Right ventricle myocardium inferior (tissue), 1 donor: ENCODE measurements at places on chromosomes 3 and 15. TPM values are rescaled to one million over a fixed set of nuclear protein-coding genes. Genes with fewer than 3 reads are reported as not detected.

DNA sequence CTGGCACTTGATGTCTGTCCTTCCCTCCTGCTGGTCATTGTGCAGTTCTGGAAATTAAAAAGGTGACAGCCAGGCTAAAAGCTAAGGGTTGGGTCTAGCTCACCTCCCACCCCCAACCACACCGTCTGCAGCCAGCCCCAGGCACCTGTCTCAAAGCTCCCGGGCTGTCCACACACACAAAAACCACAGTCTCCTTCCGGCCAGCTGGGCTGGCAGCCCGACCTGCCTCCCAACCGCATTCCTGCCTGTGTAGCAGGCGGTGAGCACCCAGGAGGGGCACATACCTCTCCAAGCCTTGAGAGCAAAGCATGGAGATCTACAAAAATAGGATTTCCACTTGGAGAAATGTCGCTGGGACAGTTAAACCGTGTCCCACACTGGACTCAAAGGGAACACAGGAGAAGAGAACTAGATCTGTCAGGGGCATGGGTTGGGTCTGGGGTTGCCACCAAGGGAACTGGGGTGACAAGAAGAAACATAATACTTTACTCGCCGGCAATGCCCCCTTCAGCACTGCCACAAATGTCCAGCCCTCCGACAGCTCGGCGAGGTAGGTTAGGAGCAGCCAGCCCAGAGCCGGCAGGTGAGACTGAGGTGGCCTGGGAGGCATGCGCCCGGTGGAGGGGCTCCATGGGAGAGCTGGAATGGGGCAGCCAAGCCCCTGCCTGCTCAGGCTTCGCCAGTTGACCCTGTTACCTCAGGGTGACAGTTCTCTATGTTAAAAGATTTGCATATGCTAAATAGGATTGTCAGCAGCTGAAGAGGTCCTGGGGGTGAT, 52.2 kb downstream of the EXOG start:
- no peak for DNase-seq

GRCh38 chr3:61908382-61908781, 347.0 kb downstream of the PTPRG start:
- DNase-seq, result no peak

DNA sequence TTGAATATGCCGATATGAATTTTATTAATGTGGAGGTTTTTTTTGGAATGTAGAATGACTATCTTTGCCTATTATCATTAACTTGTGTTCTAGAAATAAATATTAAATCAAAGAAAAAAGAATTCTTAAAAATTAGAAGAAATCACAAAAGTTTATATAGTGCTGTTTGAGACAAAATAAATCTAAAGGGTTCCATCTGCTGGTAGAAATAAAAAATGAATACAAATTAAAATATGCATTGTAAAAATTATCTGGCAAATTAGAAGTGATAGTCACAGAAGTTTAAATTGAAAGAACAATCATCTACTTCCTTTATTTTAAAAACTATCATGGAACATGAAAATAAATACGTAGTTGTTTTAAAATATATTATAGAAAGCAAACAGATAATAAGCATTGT, 22.7 kb upstream of the ZBTB20 start:
- DNase-seq, result no peak

DNA sequence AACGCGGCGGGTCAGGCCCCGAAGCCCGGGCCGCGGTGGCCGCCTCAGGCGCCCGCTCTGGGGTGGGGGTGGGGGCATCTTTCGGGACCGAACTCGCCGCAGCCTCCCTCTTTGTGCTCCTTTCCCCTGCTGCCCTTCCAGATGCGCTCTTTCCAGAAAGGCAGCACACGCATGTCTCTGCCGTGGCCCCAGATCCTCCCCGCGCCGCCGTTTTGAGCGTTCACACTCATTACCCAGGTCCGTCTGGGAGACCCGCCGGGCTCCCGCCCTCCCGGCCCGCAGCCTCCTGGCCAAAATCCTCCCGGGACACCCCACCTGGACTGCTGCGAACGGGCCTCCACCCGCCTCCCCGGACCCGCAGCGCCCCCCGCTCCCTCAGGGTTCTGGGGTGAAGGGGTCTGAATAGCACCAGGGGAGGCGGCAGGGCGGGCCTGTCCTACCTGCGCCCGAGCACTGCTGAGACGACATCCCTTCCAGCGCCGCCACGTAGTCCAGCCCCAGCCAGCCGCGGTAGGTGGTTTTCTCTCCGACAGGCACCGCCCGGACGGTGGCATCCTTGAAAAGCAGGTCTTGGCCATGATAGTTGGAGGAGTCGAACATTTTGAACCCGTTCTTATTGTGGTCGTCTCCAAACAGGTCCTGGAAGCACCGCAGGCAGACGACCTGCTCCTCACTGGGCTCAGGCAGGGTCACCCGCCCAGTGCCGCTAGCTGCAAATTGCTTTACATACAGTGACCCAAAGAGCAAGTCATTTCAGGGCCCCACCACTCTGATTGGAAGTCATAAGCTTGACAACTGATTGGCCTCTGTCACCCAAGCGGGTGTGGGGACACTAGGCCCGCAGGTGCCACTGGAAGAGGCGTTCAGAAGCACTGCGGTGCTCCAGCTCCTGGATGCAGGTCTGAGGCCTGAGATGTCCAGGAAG, 25.9 kb downstream of the MELTF start:
- no peak for DNase-seq

DNA sequence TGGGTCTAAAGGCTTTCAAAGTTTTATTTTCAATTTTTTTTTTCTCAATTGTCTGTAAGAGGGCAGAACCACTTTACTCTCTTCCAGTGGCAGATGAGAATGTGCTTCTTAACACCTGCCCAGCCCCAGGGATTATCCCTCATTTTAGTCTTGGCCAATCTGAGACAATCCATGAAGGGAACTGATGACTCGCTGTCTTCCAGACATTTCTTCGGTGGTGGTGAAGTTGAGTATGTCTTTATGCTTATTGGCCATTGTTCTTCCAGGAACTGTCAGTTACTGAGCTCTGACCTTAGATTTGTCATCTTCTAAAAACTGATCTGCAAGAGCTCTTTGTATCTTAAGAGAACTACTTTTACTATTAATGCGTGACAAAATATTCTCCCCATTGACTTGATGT, 139.5 kb downstream of the TJP1 start:
- DNase-seq, result no peak

DNA sequence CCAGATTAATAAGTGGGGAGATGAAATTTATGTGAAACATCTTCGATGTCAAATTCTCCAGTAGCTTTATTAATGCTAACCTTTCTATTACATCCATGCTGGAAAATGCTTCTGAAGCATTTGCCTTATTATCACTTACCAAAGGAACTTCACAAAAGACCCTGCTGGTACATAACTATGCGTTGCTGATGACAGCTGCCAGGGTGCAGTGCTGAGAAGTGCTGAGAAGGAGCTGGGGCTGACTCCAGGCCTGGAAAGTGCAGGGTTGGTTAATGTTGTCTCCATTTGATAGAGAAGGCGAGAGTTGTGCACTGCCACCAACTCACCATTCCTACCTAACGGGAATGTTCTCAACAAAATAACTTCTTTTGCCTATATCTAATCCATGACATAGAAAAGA, 736.0 kb upstream of the NR2F2 start:
- DNase-seq, result no peak

DNA sequence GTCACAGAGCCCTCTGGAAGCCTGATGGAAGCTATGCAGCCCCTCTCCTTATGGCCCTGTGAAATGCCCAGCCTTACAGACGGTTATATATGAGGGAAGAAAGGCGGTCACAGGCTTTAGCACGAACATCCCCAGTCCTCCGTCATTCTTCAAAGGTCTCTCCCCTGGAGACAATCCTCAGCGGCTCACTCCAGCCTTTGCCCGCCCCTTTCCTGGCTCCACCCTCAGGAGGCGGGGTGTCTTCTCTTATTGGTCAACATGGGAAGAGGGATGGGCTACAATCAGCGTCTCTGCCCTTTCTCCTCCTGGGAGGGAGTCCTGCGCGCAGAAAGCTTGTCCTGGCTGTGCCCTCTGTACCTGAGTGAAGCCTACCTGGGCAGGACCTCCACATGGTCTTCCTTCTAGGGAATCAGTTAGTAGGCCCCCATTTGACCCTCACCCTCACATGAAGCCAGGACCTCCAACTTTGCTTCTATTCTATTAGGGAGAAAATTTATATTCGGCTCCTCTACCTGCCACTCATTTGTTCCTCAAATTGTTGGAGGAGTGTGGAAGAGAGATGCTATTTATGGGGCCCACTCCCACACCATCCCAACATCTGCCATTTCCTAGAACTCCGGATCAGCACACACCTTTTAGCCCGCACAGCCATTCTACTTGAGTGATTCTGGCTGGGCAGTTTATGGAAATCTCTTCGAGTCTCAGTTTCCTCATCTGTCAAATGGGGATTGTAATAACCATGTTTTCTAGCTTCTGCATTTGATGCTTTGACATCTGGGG, 112.9 kb upstream of the SLC6A11 start:
- DNase-seq, result no peak

GRCh38 chr3:25748189-25748588, 35.1 kb downstream of the NGLY1 start:
- no peak for DNase-seq

DNA sequence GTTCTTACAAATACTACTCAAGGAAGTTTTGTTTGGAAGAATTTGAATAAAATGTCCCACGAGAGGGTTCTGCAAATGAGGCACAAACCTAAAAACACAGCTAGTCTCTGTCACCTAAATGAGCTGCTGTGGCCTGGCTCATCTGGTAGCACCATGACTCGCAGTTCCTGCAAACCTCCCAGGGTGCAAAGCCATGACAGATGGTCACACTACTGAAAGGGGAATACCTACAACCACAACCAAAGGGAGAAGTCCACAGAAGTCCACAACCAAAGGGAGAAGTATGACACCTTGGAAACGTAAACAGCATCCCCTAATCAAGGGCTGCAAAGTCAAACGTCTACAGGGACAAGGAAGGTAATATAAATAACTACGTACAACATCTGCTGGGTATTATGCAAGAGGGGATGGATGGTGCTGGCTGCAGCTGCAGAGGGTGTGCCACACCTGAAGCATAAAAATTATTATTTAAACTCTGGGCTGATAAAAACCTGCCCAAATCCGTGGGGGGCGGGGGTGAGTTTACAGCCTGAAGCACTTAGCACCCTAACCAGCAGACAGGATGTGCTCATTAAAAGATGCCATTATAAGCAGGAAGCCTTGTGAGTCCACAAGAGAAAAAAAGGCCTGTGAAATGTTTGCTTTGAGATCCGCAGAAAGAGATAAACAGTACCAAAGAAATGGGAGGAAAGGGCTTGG, 184.0 kb downstream of the MAGI1 start:
- DNase-seq, result no peak

DNA sequence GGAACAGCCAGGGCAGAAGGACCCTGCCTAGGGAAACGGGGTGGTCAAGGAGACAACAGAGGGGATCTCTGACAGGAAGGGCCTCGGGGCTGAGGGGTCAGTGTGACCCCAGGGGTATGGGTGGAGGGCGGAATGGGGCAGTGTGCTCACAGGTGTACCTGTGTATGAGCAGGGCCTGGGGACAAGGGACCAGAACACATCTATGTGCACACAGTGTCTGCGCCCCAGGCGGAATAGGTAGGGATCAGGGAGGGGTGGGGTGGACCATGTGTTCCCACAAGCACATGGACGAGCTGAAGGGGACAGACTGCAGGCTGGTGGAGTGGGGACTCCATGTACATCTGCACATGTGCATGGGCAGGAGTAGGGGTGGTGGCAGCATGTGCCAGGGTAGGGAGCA, 5.0 kb upstream of the TLR9 start:
- no peak for DNase-seq

DNA sequence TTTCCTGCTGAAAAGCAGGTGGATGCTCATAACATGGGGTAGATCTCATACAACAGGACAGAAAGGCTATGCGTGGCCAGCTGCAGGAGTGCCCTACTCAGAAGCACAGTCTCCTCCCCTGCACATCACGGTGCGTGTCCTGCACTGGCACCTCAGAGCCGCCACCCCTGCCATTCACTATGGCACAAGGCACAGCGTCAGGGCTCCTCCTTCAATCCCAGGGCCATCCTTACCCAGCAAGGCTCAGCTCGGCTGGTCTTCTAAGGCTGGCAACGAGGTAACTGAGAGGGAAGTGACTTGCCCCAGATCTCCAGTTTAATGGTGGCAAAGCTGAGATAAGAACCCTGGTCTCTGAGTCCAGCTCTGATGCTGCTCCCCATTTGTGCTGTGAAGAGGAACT, 97.1 kb downstream of the CPN2 start:
- DNase-seq, result no peak

- DNase-seq, result no peak
Measured at GRCh38 chr15:41795996-41796856, 21.9 kb downstream of the MAPKBP1 start.

DNA sequence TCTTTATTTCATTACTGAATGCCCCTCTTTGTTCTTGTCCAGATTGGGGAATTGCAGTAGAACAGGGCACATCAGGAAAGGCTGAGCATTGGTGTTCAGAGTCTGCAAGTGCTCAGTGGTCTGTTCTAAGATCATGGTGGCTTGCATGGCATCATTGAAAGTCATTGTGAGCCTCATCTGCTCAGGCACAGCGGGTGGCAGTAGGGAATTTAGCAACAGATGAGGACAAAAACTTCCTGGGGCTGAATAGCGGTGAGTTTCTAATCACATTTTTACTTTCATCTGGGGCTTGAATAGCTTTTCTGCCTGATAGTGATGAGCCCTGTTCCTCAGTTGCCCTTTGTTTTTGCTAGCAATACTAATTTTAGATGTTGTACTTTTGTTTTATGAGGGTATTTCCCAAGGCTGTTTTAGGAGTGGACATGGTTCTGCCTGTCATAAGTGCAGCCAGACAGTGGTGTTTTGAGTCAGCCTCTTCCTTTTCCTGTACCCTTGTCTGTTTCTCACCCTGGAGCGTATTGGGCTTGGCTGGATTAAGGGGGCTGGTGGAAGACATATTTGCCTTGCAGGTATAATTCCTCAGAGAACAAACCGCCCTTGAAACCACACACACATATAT, 127.2 kb upstream of the IL12A start:
- DNase-seq, result no peak

- peak; percentile 50 for DNase-seq
Measured at GRCh38 chr15:74311734-74312444, 55.6 kb downstream of the CYP11A1 start.

GRCh38 chr3:191151653-191152052, 47.4 kb upstream of the OSTN start:
- no peak for DNase-seq

- DNase-seq, result no peak
Measured at GRCh38 chr3:102129760-102130608, 280.7 kb downstream of the NFKBIZ start.

DNA sequence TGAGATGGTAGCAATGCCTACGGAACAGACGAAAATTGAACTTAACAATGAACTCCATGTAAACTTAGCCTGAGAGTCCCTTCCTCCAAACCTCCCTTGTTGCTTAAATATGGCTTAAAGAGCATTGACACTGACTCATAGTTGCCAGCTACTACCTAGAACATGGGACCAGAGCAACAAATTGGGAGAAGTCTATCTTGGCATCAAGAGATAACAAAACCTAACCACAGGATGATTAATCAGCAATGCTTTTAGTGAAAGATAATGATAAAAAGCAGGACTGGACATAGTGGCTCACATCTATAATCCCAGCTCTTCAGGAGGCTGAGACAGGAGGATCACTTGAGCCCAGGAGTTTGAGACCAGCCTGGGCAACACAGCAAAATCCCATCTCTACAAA, 117.8 kb upstream of the MNS1 start:
- DNase-seq, result no peak

GOLGA6L24 gene
- not detected for total RNA-seq

KCNAB1 gene
- total RNA-seq, result 3.7 TPM

GABRG3 gene
- total RNA-seq, result not detected

MOBP gene
- total RNA-seq, result not detected

GCNT3 gene
- total RNA-seq, result not detected

RPS17 gene
- total RNA-seq, result 867 TPM

UROC1 gene
- total RNA-seq, result not detected

IQCF6 gene
- total RNA-seq, result not detected

TNFAIP8L3 gene
- 8.5 TPM for total RNA-seq

HYKK gene
- total RNA-seq, result 4.4 TPM

SH2D7 gene
- not detected for total RNA-seq
